ENCODE measurements at places on chromosomes 3 and 15.

DNA sequence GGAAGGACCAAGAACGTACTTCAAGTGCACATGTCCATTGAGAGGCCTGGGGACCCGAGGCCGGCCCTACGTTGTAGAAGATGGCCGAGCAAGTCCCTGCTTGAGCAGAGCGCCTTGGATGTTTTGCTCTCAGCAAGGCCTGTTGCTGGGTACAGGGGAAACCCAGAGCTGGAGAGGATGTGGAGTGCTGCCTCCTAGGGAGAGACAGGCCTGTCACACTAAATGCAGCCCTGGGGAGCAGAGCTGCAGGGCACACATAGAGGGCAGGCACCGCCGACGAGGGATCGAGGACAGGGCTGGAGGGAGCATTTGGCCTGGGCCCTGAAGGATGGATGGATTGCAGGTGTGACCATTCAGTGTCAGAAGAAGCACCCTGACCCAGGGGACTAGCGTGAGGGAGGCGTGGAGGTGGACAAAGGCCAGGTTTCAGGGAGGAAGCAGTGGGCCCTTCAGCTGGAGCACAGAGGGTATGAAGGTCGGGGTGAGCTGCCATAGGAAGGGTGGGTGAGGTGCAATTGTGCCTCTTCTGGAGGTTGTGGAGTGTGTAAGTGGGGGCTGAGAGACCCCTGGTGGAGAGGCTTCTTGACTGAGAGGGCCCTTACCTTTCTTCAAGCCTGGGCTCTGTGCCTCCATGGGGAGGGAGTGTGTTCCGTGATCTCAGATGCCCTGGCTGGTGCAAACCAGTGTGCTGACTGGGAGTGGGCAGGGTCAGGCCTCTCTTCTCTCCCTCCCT lies 142.4 kb downstream of the CHDH start:
- no peak for DNase-seq

GRCh38 chr15:68631601-68632051 lies 52.8 kb downstream of the CORO2B start:
- no peak for DNase-seq

DNA sequence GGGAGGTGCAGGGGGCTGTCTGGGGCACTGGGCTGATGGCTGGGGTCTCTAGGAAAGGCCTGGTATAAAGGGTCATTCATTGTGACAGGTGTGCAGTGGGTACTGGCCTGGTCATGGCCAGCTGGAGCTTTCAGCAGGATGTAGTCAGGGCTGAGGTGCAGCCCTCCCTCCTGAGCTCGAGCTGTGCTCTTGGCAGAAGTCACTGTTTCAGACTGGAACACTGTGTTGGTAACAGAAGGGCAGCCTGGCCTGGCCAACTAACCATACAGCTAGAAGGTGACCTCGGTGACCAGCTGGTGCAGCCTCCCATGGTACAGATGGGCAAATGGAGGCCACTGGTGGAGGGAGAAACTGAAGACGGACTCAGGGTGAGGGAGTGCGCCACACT lies 34.4 kb upstream of the LCTL start:
- DNase-seq = no peak

DNA sequence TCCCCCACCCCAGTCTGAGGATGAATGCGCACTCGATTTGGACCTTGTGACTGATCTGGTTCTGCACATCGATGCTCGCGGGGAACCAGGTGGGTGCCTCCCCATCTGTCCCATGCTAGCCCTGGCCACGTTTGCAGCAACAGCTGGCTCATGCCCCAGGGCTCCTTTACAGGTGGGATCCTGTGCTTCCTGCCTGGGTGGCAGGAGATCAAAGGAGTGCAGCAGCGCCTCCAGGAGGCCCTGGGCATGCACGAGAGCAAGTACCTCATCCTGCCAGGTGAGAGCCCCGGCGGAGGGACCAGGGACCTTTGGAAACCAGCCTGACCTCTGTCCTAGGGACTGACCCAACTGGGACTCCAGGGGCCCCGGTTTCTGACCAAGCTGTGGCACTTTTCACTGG lies 44.3 kb downstream of the DHX30 start:
- DNase-seq = no peak

- no peak for DNase-seq
These were observed 45.0 kb downstream of the ZNF860 start for GRCh38 chr3:32026593-32026992.

- DNase-seq = no peak
These were observed 4.7 kb downstream of the LTF start for GRCh38 chr3:46460051-46460450.

GRCh38 chr3:159200176-159200575 lies 398.3 kb downstream of the MFSD1 start:
- peak; percentile 45 for DNase-seq

GRCh38 chr3:155014953-155015352 lies 65.2 kb upstream of the MME start:
- no peak for DNase-seq

GRCh38 chr15:100980410-100981046 lies 61.4 kb downstream of the LRRK1 start:
- DNase-seq = no peak

GRCh38 chr3:120875989-120876388 lies 32.0 kb upstream of the STXBP5L start:
- DNase-seq = no peak

GRCh38 chr15:39345176-39345575 lies 235.7 kb upstream of the THBS1 start:
- DNase-seq = peak; percentile 94

- no peak for DNase-seq
These were observed 29.5 kb downstream of the CORO2B start for GRCh38 chr15:68608206-68608843.

DNA sequence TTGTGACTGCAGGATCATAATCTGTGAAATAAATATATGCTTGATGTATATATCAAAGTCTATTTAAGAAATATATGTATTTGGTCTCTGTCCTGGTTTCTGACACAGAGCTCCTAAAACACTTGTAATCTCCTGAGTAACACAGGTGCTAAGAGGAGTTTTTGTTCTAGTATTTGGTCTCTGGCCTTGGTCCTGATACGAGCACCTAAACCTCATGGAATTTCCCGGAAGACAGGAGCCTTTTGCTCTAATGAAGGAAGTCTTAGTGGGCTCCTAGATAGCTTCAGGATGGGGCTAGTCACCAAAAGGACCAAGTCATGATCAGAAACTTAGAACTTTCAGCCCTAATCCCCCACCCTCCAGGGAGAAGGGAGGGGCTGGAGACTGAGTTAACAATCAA lies 19.2 kb upstream of the MUSTN1 start:
- DNase-seq = no peak

All from BJ (cell line).